ENCODE measurements at places on chromosomes 12 and 14. TPM values are rescaled to one million over a fixed set of nuclear protein-coding genes. Genes with fewer than 3 reads are reported as not detected.

GRCh38 chr12:104764225-104765091 is 193.6 kb downstream of the SLC41A2 start:
- DNase-seq, result no peak

DNA sequence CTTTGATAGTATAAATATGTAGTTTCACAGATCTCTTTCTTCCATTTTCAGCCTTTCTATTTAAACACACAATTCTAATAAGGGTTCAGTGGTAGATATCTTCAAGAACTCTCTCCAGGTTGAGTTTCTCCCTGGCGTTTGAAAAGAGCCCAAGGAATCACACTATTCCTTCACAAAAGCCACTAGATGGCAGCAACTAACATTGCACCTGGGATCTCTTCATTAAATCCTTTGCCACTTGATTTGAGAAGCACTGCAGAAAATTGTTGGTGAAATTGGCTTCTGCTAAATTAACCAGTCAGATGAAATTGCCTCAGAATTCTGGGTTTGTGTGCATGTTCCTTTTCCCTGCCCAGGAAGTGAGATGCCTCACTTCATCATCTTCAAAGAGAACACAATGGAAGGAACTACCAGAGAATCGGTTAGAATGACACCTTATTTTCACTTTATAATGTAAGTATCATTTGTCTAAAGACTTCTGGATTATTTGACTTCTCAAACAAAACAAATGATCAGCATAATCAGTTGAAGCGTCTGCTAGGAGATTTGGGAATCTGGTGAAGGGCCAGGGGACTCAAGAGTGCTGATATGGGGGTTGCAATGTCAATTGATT is 6.8 kb downstream of the CCDC198 start:
- no peak for DNase-seq

OASL gene
- not detected for total RNA-seq

DNA sequence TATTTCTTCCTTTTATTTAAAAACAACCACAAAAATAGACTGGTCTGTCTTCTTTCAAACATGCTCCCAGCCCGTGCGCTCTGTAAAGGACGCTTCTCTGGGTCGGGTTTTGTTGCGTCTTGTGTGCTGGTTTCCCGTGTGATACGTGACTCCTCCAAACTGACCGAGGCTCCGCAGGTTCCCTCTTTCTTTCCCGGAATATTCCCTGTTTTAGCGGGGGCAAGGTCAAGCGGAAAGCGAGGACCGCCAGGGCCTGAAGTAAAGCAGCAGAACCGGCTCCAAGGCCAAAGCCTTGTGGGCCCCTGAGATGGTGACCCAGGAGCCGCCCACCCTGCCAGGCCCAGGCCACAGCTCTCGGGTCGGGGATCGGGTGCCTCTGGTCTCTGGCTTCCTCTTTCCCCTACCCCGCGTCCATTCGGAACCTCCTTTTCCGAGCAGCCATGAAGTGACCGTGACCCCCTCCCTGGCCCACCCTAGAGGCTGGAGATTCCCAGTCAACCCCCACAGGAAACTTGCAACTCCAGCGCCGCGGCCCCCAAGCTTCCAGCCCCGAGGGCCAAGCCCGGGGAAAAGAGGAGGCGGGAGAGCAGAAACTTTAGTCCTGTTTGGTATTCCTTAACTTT is 885 bp upstream of the HOXC10 start:
- no peak for DNase-seq

DNA sequence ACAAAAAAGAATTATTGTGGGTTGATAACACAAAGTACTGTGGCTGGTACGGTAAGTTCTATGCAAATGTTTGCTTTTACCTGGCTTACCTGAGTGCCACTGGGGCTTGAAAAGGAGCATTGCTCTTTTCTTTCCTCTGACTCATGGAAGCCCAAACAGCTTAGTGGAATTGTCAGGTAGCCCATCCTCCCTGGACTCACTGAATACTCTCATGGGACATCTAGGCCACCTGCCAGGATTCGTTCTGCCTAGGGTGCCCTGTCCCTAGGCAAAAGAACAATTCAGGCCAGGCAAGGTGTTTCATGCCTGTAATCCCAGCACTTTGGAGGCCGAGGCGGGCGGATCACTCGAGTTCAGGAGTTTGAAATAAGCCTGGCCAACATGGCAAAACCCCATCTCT is 22.5 kb upstream of the YAF2 start:
- no peak for DNase-seq

GRCh38 chr12:53808023-53808705 is 56.4 kb upstream of the CISTR start:
- no peak for DNase-seq

- no peak for DNase-seq
Observed at GRCh38 chr12:3988519-3989217, 115.5 kb upstream of the PARP11 start.

DNA sequence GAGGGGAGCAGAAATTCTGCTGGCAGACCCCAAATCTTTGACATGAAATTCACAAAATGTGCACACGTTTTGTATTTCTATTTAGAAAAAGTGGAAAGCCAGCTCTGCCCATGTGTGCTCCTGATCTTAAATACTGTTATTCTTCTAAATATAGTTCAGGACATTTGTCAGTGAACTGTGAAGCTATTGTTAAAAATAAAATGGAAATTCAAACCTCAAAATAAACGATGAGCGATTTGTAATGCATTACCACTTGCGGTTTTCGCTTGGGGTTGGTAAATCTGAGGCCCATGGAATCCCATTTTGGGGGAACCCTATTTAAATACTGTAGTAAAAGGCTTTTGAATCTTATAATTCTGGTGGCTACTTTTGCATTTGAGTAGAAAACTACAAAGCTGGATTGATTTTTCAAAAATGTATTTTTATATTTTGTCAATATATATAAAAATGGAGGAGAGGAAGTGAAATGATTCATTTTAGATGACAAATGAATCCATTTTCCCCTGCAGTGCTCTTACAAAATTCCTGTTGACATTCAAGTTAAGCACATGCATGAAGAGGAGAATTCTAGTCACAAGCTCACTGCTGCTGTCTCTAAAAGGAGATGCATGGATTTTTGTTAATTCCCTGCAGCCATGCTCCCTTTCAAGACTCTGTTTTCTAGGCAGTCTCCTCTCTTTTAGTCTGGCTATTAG is 47.1 kb downstream of the FLRT2 start:
- no peak for DNase-seq

- DNase-seq, result no peak
Observed at GRCh38 chr14:74488786-74489397, 4.2 kb downstream of the NPC2 start.

HOXC6 gene
- total RNA-seq, result not detected

Measured in H9 (cell line).